ENCODE measurements at places on chromosomes 1 and 21.

GRCh38 chr1:22601610-22602009, 34.8 kb upstream of the C1QA start:
- DNase-seq: no peak

GRCh38 chr1:7432900-7433380, 338.2 kb upstream of the VAMP3 start:
- no peak for DNase-seq

DNA sequence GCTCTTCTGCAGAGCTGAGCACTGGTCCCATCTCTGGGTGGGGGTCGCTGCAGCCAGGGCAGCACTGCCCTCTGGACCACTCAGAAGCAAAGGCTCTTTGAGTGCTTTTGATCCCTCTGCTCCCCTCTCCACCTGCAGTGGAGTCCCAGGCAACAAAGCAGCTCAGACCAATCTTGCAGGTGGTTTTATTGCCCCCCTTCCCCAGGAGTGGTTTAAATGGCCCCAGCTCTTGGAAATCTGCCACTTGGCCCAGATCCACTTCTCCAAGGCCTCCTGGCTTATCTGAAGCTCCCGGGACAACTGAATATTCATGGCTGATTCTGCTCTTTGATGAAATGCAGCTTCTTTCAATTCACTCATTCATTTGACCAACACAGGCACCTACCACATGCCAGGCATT, 2.7 kb downstream of the STUM start:
- DNase-seq: no peak

DNA sequence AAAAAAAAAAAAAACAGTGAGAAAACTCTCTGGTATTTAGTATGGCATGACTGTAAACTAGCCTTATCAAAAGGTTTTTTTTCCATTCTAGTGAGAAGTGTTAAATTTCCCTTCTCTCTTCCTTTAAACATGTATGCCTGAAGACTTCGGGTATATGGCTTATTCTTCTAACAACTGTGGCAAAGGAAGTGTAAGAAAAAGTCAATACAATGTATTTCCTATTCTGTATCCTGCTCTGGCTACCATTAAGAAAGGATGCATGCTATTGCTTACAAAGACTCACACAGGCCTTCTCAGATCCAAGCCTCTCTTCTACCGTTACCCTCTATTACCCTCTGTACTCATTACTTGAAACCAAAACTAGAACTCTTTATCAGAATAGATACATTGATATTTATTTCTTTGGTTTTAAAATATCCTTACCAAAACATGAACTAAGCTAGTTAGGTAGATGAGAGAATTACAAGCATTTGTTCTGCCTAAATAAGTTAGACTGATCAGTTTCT, 8.4 kb downstream of the CEPT1 start:
- no peak for DNase-seq

- DNase-seq: no peak
These were observed 34.0 kb downstream of the C2CD2 start for GRCh38 chr21:41919666-41920398.

- DNase-seq: no peak
These were observed 94.3 kb downstream of the RNF220 start for GRCh38 chr1:44499306-44499705.

DNA sequence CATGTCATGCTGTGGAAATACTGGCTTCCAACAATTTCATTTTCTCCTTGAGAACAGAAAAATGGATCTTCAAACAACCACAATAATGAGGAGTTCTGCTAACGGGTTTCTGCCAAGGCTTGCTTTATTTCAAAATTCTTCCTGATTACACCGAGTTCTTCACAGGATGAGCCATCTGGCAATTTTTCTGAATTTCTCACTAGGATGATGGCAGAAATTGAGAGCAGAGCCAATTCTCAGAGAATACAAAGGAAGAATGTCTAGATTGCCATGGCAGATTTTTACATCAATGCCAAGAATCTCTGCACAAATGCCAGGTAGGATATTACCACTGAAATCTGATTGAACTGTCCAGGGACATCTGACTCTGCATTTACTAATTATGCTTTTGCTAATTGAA, 619.0 kb upstream of the CHRM3 start:
- no peak for DNase-seq

DNA sequence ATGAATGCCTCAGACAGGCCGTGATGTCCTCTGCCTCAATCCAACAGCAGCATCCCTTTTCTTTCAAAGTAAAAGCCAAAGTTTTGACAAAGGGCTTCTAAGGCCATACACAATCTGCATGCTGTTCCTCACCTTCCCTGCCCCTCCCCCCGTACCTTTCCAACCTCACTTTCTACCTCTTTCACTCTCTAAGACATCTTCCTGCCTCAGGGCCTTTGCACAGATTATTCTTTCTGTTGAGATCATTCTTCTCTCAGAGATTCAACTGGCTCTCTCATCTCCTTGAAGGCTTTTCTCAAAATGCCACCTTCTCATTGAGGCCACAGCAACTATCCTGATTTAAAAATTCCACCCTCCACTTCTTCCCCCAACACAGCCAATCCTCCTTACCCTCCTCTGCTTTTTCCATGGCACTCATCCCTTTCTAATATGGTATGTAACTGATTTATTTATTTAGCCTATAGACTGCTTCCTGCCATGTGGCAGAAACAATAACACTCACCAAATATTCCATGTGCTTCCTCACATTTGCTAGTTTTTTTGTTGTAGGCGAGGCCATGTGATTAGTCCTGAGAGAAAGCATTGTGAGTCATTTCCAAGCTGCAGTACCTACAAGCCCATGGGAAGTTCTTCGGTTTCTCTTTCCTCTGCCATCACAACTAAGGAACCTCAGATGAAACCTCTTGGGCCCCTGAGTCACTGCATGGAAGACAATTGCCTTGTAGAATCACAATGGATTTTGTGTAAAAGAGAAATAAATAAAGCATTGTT, 58.7 kb upstream of the GADD45A start:
- no peak for DNase-seq

DNA sequence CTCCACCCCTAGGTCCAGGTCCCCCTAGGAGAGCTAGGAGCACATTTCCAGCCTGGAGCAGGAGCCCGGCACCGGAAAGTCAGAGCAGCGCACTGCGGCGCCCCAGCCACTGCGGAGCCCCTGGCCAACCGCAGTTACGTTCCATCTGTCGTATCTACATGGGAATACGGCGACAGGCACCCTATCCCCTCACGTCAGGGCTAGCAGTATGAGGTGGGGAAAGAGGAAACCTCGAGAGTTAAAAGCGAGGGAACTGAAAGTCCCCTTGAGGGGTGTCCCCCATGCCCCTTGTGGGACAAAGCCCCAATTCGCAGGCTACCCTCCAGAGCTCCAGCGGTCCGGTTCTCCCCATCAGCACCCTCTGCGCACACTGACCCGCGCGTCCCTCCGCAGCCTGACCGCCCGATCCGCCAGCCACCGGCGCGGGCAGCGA, 995 bp downstream of the COLGALT2 start:
- peak; percentile 18 for DNase-seq

DNA sequence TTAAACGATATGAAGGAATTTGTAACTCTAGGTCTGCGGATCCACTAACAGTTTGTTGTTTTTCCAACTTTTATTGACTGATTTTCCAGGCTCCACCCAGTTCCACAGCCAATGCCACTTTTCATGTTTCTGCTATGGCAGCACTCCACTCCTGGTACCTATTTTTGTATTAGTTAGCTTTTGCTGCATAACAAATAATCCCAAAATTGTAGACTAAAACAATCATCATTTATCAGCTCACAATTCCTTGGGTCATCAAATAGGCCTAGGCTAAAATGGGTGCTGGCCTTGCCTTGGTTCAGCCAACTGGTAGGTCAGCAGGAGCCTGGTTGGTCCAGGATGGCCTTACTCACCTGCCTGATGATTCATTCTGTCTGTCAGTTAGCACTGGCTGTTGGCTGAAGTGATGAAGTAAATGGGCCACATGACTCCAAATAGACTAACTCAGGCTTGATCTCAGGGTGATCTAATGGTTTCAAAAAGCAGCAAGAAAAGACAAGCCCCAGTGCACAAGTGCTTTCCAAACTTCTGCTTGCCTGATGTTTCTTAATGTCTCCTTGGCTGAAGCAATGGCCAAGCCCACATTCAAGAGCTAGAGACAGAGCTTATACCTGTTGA, 3.2 kb upstream of the C8B start:
- DNase-seq: no peak

- DNase-seq: no peak
These were observed 7.1 kb downstream of the RHOU start for GRCh38 chr1:228742281-228742860.

DNA sequence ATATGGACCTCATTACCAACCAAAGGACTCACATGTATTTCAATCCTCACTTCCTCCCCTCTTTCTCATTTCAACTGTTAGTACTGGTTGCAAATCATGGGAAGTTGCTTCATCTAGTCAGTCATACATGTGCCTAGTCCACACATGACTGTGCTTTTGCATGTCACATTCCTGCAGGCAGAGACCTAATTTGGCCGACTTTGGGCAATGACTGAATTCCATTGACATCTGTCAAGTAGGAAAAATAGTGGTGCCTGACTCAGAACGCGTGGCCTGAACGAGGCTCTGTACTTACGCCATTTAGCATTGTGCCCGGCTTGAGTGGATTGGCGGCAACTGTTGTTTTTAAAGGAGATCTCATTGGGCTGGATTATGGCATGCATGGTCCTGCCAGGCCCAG, 18.0 kb downstream of the PTPRU start:
- DNase-seq: no peak

GRCh38 chr1:107232426-107232825, 91.6 kb downstream of the NTNG1 start:
- no peak for DNase-seq

GRCh38 chr1:212566522-212567479, 41.8 kb upstream of the ATF3 start:
- peak; percentile 41 for DNase-seq

DNA sequence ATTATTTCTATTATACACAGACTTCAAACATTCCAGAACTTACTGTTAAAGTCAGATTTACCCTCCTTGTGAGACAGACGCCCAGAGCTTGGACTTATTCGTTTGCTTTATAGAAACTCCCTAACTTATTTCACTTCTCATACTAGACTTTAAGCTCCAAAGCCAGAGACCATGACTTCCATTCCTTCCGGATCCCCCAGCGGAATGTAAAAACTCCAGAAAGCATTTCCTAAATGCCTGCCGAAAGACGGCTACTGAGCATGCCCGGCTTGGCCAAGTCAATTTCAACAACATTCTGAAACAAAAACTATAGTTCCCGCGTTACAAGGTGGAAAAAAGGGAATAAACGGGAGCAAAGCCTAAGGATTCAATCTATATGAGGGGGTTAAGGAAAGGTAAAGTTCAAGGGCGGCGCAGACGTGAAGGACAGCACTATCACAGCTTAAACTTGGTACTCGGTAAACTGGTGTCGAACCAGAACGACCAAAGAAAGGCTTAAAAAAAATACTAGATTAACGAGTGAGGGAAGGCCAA, 1.1 kb downstream of the USP48 start:
- DNase-seq: no peak
